ENCODE measurements at places on chromosomes 12 and 14. TPM values are rescaled to one million over a fixed set of nuclear protein-coding genes. Genes with fewer than 3 reads are reported as not detected.

DNA sequence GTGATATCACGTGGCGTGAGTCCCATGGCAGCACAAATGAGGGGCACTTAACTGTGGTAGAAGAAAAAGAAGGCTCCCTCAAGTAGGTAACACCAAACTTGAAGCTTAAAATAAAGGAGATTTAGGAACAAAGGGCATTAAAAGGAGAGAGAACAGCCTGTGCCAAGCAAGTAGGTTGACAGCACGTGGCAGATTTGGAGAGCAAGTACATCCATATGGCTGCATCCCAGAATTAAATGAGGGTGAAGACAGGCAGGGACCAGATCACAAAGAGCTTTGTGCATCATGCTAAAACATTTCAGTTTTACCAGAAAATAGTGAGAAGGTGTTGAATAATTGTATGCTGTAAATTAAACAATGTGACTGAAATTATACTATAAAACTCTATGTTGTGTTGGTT lies 32.8 kb downstream of the KCNMB4 start:
- no peak for DNase-seq

GRCh38 chr14:87864356-87865270 lies 128.4 kb downstream of the GALC start:
- no peak for DNase-seq

GRCh38 chr12:54401119-54401518 lies 16.6 kb upstream of the ZNF385A start:
- DNase-seq = no peak

- DNase-seq = no peak
Measured at GRCh38 chr12:71415336-71416231, 24.0 kb upstream of the LGR5 start.

- DNase-seq = no peak
Measured at GRCh38 chr12:46303039-46303666, 34.3 kb upstream of the SLC38A1 start.

GRCh38 chr12:71277866-71278265 lies 120.1 kb upstream of the TSPAN8 start:
- no peak for DNase-seq

Gene RD3L
- not detected for total RNA-seq

Gene SIX4
- 1.3 TPM for total RNA-seq

Gene SMOC1
- 7.1 TPM for total RNA-seq
